ENCODE measurements at places on chromosomes 11 and 22.

DNA sequence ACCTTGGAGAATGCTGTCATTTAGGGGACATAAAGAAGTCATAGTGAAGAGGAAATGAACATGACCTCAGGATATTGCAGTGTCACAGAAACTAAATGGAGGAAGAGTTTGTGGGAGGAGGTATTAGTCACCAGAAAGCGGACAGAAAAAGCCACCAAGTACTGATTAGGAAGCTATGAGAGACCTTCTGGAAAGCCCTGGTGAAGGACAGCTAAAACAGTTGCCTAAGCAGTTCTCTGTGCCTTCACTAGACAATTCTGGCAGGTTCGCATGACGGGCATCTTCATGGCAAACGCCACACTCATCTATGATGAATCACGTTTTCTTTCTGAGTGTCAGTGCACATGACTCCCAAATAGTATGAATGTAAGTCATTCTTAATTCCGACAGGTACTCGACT lies 325.8 kb downstream of the C11orf87 start:
- no peak for DNase-seq

GRCh38 chr11:14125529-14125928 lies 163.0 kb downstream of the SPON1 start:
- no peak for DNase-seq

DNA sequence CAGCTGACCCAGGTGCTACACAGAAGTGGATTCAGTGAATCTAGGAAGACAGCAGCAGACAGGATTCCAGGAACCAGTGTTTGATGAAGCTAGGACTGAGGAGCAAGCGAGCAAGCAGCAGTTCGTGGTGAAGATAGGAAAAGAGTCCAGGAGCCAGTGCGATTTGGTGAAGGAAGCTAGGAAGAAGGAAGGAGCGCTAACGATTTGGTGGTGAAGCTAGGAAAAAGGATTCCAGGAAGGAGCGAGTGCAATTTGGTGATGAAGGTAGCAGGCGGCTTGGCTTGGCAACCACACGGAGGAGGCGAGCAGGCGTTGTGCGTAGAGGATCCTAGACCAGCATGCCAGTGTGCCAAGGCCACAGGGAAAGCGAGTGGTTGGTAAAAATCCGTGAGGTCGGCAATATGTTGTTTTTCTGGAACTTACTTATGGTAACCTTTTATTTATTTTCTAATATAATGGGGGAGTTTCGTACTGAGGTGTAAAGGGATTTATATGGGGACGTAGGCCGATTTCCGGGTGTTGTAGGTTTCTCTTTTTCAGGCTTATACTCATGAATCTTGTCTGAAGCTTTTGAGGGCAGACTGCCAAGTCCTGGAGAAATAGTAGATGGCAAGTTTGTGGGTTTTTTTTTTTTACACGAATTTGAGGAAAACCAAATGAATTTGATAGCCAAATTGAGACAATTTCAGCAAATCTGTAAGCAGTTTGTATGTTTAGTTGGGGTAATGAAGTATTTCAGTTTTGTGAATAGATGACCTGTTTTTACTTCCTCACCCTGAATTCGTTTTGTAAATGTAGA lies 1.7 kb downstream of the MALAT1 start:
- DNase-seq: no peak

- no peak for DNase-seq
Observed at GRCh38 chr22:31346733-31347250, 646 bp upstream of the PATZ1 start.

GRCh38 chr11:1747753-1748635 lies 2.4 kb downstream of the IFITM10 start:
- no peak for DNase-seq

- DNase-seq: no peak
Observed at GRCh38 chr11:76023236-76024068, 182.8 kb downstream of the WNT11 start.

DNA sequence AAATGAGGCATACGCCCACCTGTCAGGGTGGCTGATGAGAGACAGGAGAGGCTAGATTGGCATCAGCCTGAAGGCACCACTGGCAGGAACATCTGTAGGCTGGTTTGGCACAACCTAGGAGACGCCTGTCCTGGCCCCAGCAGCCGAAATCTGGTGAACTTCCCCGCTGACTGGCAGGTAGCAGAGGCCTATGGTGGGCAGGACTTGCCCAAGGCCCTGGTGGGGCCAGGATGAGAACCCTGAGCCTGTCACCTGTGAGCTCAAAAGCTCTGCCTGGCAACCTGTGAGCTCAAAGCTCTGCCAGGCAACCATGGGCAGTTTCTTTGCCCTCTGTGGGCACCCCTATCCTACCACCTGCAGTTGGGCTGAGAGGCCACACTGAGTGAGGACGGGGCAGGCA lies 2.5 kb downstream of the DERL3 start:
- no peak for DNase-seq

GRCh38 chr11:117220568-117220967 lies 11.3 kb downstream of the PCSK7 start:
- DNase-seq: no peak

GRCh38 chr11:92511522-92512203 lies 287.0 kb downstream of the FAT3 start:
- no peak for DNase-seq

DNA sequence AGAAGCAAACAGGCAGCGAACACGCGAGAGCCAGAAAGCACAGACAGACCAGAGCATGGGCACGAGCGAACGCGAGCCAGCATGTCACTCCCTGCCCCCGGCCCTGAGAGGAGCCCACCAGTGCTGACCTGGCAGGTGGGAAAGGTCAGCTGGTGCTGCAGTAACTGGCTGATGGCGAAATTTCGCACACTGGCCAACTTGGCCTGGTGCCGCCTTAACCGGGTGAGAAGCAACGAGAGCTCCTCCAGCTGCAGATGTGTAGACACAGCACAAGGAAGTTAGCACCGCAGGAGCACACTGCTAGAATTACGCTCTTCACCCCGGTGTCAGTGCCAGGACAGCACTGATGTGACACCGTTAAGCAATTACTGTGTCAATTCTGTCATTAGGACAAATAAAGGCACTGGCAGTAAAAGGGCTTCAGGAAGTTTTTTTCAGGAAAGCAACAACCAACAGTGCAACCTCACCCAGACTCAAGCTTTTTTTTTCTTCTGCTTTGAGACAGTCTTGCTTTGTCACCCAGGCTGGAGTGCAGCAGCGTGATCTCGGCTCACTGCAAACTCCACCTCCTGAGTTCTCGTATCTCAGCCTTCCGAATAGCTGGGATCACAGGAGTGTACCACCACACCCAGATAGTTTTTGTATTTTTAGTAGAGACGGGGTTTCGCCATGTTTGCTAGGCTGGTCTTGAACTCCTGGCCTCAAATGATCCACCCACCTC lies 76.8 kb downstream of the C11orf58 start:
- no peak for DNase-seq

GRCh38 chr11:65072631-65072966 lies 11.2 kb downstream of the CDCA5 start:
- no peak for DNase-seq

DNA sequence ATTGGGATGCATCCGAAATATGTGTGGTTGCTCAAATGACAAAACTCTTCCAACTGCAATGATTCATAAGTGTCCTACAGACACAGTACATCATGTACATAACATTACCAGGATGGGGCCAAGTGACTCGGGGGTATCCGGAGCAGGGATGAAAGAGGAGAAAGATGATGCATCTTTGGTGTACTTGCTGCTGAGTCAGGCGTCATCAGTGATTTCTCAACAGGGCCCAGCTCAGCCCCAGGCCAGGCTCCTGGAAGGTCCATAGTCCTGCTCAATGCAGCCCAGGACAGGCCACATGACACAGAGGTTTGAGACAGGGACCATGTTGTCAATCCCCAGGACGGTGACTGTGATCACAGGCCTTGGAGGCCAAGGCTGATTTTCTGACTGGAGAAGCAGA lies 59.3 kb downstream of the GGTLC2 start:
- DNase-seq: no peak

DNA sequence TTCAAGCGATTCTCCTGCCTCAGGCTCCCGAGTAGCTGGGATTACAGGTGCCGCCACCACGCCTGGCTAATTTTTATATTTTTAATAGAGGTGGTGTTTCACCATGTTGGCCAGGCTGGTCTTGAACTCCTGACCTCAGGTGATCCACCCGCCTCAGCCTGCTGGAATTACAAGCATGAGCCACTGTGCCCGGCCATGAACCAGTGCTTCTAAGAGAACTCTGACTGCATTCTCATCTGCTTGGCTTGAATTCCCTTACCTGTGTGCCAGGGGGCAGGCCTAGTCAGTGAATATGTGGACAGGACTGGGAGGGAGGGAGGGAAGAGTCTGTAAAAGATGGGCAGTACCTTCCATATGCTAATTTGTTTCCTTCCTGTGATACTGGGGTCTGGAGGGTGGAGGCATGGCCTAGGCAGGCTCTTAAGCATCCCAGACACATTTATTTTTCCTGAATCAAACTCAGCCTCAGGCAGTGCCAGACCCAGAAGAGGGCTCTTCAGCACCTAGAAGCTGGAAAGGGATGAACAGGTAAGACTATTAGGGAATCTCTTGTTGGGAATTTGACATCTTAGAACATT lies 6.6 kb downstream of the RPS25 start:
- DNase-seq: no peak

- no peak for DNase-seq
Observed at GRCh38 chr22:23782703-23783102, 4.1 kb upstream of the SMARCB1 start.

DNA sequence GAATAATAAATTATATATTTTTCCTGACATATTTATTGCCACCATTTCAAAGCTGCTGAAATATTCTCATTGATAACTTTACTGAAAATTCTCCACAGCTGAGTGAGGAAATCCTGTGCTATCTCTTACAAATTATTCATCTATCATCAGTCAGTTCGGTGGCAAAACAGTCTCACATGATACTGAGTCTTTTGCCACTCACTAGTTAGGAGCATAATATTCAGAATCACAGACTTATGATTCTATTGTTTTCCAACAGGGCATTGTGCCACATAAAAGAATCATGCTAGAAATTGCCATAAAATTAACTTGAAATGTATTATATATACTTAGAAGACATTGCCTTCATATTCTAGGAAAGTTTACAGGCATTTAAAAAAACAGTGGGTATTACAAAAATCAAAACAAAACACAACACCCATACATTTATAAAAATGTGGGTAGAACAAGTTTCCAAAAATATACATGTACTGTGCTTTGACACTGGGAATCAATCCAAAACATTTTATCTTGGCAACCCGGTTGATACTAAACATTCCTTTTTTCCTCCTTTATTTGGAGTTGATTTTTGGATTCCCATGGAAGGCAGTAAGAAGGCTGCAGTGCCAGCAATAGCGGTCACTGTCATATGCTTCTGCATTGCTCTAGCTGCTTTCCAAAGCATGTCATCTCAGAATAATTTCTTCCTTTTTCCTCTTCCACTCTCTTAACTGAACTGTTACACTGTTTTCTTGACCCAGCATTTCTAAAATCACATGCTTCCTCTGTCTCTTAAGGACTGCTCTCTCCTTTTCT lies 42.5 kb downstream of the ATG16L2 start:
- DNase-seq: no peak

- DNase-seq: no peak
Observed at GRCh38 chr22:46799626-46800025, 37.2 kb downstream of the TBC1D22A start.

GRCh38 chr11:106389101-106389500 lies 311.6 kb downstream of the AASDHPPT start:
- no peak for DNase-seq

DNA sequence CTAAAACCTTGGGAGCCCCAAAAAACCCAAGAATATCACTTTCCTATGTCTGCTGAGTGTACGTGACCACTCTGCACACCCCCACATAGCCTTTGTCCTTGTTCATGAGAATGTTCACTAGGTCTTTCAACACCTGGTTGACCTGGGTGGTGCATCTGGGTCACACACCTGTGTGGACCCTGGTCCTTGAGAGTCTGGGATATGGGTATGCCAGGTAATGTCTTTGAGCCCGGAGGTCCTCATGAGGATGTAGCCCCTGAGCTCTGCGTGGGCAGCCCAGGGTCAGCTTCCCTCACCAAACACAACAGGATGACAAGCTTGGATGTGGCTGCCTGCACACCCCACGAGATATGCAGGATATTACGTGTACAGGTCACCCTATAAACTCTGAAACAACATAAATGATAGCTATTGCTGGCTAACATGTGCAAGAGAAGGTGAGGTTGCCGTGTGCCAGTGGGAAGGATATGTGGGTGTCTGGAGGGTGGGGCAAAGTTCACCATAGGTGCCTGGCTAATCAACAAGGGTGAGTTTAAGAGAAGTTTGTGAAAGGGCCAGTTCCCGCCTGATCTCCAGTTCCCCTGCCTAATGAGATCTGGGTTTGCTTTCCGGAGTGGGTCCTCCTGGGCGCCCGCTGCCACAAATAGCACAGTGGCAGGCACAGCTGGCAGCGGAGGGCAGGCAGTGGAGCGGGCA lies 1.4 kb upstream of the PPARA start:
- DNase-seq: no peak

GRCh38 chr11:117792241-117792640 lies 4.8 kb downstream of the DSCAML1 start:
- DNase-seq: no peak

DNA sequence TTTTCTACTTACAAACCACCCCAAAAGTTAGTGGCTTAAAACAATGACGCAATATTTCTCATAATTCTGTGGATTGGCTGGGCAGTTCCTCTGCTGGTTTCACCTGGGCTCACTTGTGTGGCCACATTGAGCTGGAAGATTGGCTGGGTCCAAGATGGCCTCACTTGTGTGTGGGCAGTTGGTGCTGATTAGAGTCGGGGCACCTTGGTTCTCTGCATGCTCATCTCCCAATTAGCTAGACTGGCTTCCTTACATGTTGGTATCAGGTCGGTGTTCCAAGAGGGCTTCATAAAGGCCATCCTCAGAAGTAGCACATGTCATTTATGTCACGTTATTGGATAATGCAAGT lies 12.5 kb downstream of the MAML2 start:
- no peak for DNase-seq

- DNase-seq: no peak
Observed at GRCh38 chr11:129779342-129779741, 36.3 kb upstream of the TMEM45B start.

- DNase-seq: no peak
Observed at GRCh38 chr22:50329236-50329635, 2.4 kb upstream of the DENND6B start.

- peak; percentile 91 for DNase-seq
Observed at GRCh38 chr11:57424792-57425564, 1.9 kb downstream of the SLC43A3 start.

DNA sequence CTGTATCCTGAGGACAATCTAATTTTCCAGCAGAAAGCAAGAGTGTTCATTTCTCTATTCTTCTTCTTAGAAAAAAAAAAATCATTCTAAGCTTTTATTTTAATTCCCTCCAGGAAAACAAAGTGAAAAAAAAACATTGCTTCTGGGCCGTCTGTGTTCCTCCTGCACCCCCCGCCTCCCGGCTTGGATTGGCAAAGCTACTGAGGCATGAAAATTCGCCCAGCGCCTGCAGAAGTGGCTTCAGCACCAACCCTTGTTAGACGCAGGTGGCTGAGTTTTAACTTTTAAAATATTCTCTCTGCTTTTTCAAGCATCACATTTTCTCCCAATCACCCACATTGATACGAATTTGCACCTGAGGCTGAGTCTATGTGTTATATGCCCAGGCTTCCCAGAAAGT lies 401.6 kb downstream of the BRD1 start:
- no peak for DNase-seq

- DNase-seq: no peak
Observed at GRCh38 chr11:104984808-104985207, 16.4 kb upstream of the CASP4 start.

GRCh38 chr11:33926671-33927552 lies 35.0 kb upstream of the LMO2 start:
- no peak for DNase-seq
